ENCODE measurements at places on chromosomes 4 and X.

- DNase-seq: no peak
These were observed 460.3 kb downstream of the MID1IP1 start for GRCh38 chrX:39261446-39262147.

DNA sequence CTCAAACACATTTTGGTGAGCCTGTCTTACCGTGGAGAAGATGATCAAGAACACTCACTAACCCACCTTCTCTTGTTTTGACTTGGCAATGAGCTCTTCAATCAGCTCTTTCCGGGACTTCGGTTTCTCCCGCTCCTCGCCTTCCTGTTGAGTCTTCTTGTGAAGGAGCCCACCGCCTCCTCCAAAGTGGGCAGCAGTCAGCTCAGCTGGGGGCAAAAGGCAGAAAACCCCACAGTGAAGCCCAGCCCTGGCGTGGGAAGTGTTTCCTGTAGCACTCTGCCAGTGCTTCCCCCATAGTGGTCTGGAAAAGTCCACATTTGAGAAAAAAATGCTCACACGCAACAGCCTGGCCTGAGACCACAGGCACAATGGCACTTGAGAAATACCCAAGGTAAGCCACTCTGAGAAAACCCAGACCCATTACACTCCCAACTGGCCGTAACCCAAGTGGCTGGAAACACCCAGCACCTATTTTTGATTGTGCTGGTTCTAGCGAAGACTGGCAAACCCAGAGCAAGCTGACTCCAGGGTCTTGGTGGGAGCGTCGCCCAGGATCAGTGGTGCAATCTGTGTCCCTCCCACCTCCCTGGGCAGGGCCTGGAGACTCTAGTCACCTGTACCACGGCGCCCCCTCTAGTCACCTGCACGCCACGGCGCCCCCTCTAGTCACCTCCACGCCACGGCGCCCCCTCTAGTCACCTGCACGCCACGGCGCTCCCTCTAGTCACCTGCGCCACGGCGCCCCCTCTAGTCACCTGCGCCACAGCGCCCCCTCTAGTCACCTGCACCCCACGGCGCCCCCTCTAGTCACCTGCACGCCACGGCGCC lies 8.6 kb downstream of the NOP14 start:
- no peak for DNase-seq

GRCh38 chr4:75612306-75612705 lies 18.0 kb downstream of the CDKL2 start:
- DNase-seq: no peak

DNA sequence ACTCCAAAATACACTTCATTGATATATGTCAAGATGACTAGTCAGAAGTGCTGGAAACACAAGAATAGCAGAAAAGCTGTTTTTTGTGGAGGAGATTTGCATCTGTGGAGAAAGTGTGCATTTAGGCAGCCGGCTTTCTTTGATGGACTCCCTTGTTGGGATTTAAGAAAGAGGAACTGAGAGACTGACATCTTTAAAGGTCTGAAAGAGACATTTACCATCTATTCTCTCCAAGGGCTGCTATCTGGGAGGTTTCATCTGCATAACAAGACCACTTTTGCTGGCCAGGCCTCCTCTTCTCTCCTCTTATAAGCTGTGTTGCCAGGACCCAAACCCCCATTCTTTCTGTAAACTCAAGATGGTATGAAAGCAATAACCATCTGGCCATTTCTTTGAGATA lies 1065.0 kb downstream of the NLGN4X start:
- DNase-seq: no peak

DNA sequence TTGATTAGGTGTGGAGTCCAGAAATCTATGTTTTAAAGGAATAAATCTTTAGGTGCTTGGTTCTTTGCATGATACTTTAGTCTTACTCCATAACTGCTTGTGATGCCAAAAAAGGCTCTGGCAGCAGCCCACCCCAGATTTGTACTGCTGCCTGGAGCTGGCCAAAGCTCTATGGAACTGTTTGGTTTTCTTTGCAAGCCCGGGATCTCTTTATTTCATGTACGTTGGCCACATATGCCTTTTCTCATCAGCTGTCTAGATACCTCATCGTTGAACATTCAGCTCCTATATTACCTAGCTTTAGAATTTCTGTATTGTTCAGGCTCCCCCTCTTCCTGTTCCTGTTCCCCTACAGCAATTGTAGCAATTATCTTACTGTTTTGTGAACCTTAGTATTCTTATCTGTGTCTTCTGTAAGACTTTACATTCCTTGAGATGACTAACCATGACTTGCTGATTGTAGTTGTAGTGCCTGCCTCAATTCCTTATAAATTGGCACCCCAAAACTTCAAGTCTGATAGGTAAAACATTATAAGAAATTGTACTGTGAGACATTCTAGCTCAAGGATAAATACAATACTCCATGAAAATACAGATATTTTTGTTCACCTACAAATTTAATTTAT lies 199.4 kb upstream of the GPRIN3 start:
- DNase-seq: no peak

Measured in hepatic stellate cell (primary cell).